Ecto neural progenitor cell (in vitro differentiated cells): ENCODE measurements at places on chromosomes 11 and 22.

- DNase-seq, result no peak
These were observed 57.5 kb downstream of the RPUSD4 start for GRCh38 chr11:126153972-126154371.

GRCh38 chr11:133555034-133555433, 22.7 kb upstream of the OPCML start:
- no peak for DNase-seq

DNA sequence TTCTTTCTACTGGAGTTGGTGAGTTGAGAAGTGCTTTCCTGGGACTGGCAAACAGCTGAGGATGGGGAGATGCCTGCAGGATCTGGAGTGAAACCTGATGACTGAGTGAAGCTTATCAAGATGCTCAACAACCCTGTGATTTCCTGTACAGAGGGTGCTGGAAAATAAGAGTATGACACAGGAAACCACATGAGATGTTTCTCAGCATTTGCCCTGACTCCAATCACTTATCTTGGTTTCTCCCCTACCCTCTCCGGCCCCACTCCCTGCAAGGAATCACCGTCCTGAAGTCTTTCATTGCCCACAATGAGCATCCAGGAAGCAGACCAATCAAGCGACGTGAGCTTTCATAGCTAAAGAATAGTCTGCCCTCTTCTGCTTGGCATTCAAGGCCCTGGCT, at the start of gene MRGPRX2:
Gene MRGPRX2, minus strand, starts transcription at position 89 of the 400 bp plus-strand sequence. CDS start 4,315 bp downstream, outside the sequence.
- DNase-seq, result no peak

DNA sequence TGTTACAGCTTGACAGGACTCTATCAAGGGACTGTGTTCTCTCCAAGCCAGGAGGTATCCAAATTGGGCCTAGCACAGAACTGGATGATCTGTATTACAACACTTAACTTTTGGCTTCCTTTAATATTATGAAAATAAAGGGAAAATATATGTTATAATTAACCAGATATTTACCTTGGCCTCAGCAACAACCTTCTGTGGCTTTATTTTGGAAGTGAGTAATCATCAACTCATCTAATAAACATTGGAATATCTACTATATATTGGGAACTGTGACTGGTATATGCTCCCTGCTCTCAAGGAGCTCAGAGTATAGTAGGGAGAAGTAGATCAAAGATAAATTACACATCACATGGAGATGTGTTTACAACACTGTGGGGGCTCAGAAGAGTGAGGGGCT, 352.2 kb downstream of the METTL15 start:
- no peak for DNase-seq

DNA sequence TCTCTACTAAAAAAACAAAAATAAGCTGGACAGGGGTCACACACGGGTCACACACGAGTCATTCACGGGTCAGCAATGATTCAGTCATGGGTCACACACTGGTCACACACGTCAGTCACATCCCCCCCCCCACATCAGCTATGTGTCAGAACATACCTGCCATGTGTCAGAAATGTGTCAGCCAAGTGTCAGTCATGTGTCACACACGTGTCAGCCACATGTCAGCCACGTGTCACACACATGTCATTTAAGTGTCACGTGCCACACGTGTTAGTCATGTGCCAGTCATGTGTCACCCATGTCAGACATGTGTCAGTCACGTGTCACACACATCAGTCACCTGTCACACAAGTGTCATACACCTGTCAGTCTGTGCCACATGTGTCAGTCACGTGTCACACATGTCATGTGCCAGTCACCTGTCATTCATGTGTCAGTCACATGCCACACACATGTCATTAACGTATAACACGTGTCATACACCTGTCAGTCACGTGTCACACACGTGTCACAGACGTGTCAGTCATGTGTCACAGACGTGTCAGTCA, 28.7 kb upstream of the MMP20 start:
- no peak for DNase-seq

DNA sequence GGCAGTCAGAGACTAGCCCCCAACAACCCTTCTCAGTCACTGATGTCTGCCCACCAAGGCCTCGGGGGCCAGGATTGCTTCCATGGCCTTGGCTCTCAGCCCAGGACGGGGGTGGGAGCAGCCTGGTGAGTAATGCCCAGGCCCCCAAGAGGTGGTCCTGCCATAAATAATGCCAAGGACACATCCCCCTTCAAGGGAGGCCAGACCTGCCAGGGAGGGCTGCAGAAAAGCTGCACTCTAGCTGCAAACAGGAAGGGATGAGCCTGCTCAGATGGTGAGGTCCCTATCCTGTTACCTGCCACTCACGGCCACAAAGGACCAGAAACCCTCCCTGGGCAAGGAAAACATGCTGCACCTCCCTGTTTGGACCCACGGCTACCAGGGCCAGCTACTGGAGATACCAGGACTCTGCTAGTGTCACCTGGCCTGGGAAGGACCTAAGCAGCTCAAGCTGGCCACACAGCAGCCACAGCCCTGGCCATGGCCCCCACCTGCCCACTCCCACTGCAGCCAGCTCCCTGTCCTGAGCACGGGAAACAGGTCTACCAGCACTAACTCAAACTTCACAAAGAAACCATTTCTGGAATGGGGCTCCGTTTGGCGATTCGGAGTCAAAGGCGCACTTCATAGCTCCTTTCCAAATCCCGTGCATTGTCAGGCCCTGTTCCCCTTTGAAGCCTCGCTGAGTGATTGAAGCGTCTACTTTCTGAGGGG, 12.1 kb downstream of the GNB1L start:
- DNase-seq, result no peak

- no peak for DNase-seq
These were observed 160.4 kb downstream of the BRD1 start for GRCh38 chr22:49667236-49667635.

- DNase-seq, result no peak
These were observed 9.6 kb upstream of the CABP2 start for GRCh38 chr11:67532889-67533288.

DNA sequence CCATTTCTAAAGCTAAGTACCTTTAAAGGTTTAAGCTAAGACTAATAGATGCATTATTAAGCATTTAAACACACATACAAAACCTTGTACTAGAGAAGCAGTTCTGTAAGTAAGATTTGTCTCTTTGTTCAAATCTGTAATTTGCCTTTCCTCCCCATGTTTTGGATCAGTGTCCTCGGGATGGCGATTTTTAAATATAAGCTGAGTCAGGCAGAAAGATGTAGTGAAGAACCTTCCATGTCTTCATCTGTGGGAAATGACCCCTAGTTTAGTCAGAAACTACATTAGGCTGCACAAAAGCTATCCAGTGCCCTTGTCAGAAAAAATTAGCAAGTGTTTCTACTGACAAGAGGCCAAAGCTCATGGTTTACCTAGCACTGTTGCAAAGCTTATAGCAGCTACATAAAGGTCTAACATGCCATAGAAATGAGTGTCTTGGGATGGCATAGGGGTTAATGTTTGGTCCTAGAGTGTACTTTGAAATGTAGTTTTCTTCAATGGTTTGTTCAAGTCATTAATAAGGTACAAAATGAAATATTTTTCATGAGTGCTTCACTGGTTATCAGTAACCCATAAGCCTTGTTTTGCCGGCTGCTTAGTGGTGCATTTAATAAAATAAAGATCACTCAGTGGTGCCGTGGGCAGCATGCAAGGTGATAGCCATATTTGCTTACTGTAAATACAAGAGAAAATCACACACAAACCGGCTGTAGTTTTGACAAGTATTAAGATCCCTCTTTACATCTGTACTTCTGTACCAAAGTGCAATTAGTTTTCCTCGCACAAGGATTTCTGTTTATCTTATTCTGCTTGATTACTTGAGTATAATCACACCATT, 139.8 kb downstream of the ELP4 start:
- DNase-seq, result no peak

DNA sequence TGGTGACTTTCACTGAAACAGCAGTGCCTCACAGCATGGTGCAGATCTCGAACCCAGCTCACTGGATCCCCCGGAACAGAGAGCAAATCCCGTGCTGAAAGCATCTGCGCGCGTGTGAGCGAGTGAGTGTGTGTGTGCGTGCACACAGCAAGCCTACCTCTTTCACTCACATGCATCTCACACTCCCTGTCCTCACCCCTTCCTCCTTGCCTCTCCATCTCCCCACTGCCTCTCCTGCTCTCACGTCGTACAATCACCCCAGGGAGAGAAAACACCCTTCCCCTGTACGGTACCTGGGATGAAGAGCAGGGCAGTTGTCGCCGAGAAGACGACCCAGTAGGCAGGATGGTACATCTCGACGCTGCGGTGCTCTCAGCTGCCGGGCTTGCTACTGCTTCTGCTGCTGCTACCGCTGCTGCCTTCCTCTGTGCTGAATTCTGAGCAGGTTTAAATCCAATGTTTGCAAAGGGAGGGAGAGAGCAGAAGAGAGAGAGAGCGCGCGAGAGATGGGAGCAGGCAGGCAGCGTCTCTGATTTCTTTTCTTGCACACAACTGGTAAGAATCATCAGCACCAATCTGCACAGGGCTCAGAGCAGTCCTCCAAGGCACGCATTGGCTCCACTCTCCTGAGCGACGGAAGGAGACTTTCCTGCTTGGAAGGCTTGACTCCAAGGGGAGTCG, at the start of gene OPCML:
Gene OPCML, minus strand, starts transcription at position 531 of the 681 bp plus-strand sequence.
- DNase-seq, result peak; percentile 60

DNA sequence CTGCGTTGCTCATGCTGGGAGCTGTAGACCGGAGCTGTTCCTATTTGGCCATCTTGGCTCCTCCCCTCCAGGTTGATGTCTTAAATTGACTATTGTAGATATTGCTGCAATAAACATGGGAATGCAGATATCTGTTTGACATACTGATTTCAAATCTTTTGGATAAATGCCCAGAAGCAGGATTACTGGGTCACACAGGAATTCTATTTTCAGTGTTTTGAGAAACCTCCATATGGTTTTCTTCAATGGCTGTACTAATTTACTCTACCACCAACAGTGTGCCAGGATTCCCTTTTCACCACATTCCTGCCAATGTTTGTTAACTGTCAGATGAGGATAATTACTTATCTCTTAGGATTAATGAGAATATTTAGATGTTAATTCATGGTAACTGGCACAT, 467.0 kb downstream of the LUZP2 start:
- DNase-seq, result no peak

DNA sequence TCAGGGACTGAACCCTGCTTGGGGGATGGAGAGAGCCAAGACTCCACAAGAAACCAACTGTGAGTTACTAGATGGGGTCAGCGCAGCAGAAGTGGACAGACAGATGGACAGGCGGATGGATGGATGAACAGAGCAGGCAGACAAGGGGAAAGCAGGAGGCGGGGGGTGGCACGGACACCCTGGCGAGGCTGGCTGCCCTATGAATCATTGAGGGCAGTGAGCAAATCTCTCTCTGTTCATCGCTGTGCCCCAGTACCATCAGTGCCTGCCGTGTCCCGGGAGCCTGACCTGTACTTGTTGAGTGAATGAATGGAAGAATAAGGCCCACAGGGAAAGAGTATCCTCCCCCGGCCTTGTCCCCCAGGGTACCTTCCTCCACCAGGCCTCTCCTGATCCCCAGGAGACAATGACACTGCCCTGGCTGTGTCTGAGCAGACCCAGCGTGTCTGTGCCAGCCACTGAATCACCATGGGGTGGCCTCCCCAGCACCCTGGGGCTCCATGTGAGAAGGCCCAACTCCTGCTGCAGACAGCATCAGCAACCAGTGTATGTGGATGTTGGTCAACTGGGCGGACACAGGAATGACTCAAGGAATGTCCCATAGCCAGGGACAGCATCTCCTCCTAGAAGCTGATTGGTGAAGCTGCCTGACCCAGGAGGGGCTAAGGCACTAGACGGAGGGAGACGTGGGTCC, 5.1 kb upstream of the KLHL35 start:
- no peak for DNase-seq

- no peak for DNase-seq
These were observed 33.6 kb downstream of the PPME1 start for GRCh38 chr11:74204701-74205100.

DNA sequence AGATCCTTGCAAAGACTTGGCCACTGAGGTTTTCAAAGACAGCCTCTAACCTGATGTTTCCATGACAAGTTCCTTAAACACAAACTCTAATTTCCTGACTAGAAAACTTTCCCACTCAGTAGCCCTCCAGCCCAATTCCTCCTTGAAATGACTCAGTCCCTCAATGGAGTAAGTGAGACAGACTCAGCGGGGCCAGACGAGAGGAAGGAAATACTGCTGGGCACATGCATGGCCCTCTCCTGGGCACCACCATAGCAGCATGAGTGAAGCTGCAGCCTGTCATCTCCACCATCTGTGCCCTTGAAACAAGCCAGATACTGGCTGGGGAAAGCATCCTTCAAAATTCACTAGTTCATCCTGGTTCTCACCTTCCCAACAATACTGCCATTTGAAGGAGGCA, 76.2 kb upstream of the GDPD4 start:
- no peak for DNase-seq

DNA sequence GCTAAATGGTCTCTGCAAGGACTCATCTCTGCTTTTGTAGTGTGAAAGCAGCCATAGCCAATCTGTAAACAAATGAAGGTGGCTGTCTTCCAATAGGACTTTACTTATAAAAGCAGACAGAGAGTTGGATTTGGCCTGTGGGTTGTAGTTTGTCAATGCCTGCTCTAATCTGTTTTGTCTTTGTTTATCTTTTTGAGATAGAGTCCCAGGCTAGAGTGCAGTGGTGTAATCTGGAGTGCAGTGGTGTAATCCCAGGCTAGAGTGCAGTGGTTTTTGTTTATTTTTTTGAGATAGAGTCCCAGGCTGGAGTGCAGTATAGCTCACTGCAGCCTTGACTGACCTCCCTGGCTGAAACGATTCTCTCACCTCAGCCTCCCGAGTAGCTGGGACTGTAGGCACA, 8.6 kb downstream of the PPP6R3 start:
- no peak for DNase-seq
